Esophagus squamous epithelium (tissue), 5 donors: ENCODE measurements at places on chromosomes 1 and 21.

- DNase-seq, result no peak
Observed at GRCh38 chr1:197351821-197352440, 83.9 kb downstream of the CRB1 start.

DNA sequence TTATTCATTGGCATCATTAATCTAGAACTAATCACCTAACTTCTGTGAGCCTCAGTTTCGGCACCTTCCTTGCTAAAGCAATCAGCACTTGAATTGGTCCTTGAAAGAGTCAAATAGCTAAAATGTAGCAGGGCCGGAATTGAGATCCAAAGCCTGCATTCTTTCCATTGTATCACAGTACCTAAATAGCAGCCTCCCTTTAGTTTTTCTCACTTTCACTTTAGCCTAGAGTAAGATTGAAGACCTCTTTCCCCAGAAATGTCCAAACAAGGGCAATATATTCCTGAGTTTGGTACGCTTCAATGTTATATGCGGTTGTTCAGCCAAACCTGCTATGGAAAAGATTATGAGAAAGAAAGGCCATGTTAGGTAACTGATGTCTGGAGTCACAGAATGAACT lies 121.9 kb upstream of the BMP8A start:
- no peak for DNase-seq

DNA sequence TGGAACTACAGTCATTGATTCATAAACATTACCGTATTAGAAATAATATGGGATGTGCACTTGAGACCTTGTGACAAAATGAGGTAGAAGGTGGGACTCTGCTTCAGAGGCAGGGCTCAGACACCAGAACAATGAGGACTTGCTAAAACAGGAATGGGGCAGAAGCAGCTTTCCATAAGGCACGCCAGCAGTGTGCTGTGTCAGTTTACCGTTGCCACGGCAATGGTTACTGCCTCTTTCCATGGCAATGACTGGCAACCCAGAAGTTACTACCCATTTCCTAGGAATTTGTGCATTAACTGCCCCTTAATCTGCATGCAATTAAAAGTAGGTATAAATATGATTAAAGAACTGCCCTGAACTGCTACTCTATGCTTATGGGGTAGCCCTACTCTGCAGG lies 169.0 kb downstream of the CHRM3 start:
- DNase-seq, result no peak

GRCh38 chr1:202831906-202832305 lies 21.2 kb downstream of the PCAT6 start:
- no peak for DNase-seq
